ENCODE measurements at places on chromosomes 3 and 15. TPM values are rescaled to one million over a fixed set of nuclear protein-coding genes. Genes with fewer than 3 reads are reported as not detected.

- H3K27me3 ChIP-seq, result no peaks in the 10 kb centered on the region
- no peak for DNase-seq
- H3K27ac ChIP-seq, result no peak overlapping the region
- H3K36me3 ChIP-seq, result no peaks in the 10 kb centered on the region
These were observed 228.2 kb upstream of the TPRG1 start for GRCh38 chr3:188943591-188943990.

GRCh38 chr15:99454941-99455788 lies 110.6 kb upstream of the MEF2A start:
- no peak for DNase-seq
- H3K36me3 ChIP-seq, result no peaks in the 10 kb centered on the region
- no peaks in the 10 kb centered on the region for H3K4me1 ChIP-seq
- no peak overlapping the region for H3K27ac ChIP-seq

TRH gene
- not detected for total RNA-seq

GRCh38 chr15:49721091-49721490 lies 100.2 kb downstream of the DTWD1 start:
- DNase-seq, result no peak
- H3K4me1 ChIP-seq, result no peaks in the 10 kb centered on the region
- no peaks in the 10 kb centered on the region for H3K36me3 ChIP-seq

DNA sequence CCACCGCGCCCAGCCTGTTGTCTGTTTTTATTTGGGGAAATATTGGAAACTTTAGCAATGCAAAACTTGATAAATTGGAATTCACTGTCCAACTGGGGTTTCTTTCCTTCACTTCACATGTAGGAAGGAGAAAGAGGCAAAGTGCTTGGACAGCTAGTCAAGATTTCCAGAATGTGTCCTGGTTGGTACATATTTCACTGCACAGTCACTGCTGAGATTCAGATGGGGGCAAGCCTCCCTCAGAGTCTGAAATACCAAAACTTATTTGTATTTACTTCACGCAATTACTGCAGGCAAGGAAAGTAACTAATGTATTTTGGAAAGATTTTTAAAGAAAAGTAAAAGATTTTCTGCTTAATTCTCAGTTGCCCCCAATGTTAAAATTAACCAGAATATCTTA lies 21.0 kb downstream of the LRRC31 start:
- no peaks in the 10 kb centered on the region for H3K27me3 ChIP-seq
- no peaks in the 10 kb centered on the region for H3K4me1 ChIP-seq
- H3K4me3 ChIP-seq, result no peak overlapping the region
- no peak for DNase-seq
- no peak overlapping the region for H3K27ac ChIP-seq
- no peaks in the 10 kb centered on the region for H3K36me3 ChIP-seq
